ENCODE measurements at places on chromosomes 3 and 15.

DNA sequence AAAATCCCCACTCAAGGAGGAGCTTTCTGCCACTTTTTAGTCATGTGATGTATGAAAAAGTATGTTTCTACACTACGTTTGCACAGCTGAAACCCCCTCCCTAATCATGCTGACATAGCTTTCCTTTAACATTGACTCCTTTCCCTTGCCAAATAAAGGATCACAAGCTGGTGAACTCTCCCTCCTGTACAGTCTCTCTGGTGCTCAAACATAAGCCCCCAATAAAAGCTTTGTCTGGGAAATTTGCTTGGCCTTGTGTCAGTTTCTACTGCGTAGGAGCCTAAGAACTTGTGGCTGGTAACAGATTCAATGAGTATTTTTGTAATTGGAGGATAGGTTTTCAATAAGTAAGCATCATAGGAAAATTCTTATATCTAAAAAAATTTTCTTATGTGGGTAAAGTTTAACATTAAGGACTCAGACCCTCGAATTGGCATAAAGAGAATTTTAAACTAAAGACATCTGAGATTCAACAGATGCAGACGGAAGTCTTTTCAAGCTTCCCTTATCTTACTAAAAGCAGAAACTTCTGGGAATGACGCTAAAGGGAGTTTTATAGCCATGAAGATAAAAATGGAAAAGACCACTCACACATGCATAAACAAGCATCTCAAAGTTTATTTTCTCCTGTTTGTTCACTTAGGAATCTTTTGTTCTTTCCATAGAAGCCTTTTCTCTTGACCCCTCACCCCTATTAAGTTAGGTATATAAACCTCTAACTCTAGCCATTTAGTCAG, 44.1 kb upstream of the P2RY1 start:
- DNase-seq, result no peak

DNA sequence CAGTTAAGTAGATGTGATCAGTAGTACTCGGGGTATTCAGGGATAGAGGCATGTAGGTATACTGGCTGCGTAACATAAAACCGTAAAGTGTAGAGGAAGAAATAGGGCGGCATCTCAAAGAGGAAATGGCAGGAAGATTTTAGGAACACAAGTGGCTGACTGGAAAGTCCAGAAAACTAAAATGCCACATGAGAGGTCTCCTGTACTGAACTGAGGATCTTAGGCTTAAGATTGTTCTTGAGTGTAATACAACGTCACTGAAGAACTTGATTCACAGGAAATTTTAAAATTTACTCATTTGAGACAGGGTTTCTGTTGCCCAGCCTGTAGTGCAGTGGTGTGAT, 2.3 kb upstream of the LMLN start:
- no peak for DNase-seq

GRCh38 chr3:150723946-150724345, 20.2 kb upstream of the ERICH6 start:
- DNase-seq, result no peak

DNA sequence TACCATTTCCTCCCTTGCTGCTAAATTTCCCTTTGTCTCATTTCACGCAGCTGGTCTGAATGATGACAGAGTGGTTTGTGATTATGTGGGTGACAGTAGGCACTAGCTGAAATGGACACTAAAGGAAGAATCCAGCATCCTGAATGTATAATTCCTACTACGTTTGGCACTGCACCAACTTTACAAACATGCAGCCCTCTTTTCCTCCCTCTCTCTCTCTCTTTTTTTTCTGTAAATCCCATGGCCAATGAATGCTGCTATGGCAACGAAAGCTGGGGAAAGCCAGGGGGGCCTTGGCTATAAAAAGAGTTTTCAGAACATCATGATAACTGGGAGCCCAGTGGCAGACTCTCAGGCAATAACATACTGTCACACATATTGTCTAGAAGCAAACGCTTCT, 367.2 kb upstream of the AGTR1 start:
- no peak for DNase-seq

DNA sequence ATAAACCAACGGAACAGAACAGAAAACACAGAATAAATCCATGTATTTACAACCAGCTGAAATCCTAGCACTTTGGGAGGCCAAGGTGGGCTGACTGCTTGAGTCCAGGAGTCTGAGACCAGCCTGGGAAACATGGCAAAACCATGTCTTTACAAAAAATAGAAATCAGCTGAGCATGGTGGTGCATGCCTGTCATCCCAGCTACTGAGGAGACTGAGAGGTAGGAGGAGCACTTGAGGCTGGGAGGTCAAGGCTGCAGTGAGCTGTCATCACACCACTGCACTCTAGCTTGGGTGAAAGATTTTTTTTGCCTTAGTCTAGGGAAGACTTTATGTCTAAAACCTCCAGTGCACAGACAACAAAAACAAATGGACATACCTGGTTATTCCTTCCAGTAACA, 120.7 kb downstream of the STT3B start:
- no peak for DNase-seq

- no peak for DNase-seq
Observed at GRCh38 chr3:55531321-55531720, 44.2 kb upstream of the WNT5A start.

DNA sequence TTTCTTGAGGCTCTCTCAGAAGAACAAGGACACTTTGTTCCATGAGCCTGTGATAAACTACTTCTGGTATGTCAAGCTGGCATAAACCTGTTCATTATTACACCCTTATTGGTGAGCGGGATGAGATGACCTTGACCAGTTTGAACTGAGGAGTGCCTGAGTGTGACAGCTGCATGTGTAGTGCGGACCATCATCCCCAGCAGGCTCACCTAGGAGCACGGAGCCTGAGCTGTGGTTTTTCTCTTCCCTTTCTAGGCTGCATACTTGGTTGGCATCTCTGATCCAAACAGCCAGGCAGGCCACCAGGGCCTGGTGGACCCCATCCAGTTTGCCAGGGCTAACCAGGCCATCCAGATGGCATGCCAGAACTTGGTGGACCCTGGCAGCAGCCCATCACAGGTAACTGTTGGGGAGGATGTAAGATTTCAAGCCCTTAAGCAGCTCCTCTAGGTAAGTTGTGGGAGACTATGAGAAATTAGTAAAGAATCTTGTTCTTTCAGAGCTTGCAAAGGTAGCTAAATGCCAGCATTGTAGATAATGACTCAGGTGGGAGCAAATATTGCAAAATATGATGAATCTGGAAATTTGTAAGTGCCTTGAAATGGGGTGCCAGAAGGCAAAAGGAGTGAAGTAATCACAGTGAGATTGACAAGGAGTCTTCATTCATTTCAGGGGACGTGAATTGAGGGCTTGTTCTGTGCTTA, 288.9 kb upstream of the TPM1 start:
- no peak for DNase-seq

DNA sequence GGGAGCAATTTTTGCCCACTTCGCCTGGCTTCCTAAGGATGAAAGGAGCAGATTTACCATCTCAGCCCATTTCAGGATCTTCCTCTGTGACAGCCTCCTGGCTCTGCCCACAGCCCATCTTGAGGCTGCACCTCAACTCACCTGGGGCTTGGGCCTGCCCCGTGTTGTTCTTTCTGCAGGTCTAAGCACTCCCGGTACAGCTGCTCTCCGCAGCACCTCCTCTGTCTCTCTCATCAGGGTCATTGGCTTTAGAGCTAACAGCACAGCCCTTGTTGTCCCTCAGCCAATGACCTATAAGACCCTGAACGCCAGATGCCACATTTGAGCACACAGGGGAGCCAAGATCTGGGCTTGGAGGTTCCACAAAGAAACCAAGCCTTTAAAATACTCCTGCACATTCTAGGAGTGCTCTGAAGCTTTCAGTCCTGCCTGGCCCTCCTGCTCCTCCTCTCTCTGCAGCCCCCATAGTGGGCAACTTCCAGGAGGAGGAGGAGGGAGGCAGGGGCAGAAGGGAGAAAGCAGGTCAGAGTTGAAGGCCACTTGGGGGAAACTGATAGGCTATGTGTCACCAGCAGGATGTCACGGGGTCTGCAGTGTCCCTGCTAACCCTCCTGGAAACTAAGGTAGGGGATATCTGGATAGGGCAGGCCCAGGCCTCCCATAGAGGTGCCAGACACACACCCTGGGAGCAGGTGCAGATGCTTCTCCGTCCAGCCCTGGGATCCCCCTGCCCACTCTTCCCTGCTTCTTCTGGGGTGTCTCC, 115.6 kb downstream of the ETFA start:
- no peak for DNase-seq

DNA sequence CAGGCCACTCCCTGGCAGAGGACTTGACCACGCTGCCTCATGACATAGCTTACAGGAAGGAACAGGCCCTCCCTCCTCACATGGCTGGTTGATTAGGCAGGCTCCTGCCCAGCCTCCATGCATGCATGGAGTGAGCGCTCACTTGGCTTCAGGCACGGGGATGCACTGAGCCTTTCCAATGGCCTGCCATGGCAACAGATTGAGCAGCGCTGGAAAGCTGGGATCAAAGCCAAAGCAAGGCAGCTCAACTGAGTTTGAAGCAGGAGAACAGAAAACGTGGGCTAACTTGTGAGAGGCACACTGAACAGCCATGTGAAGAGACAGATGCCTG, 5.9 kb upstream of the GRAMD2A start:
- DNase-seq, result peak; percentile 94

- no peak for DNase-seq
Observed at GRCh38 chr3:66015841-66016240, 22.9 kb downstream of the MAGI1 start.

DNA sequence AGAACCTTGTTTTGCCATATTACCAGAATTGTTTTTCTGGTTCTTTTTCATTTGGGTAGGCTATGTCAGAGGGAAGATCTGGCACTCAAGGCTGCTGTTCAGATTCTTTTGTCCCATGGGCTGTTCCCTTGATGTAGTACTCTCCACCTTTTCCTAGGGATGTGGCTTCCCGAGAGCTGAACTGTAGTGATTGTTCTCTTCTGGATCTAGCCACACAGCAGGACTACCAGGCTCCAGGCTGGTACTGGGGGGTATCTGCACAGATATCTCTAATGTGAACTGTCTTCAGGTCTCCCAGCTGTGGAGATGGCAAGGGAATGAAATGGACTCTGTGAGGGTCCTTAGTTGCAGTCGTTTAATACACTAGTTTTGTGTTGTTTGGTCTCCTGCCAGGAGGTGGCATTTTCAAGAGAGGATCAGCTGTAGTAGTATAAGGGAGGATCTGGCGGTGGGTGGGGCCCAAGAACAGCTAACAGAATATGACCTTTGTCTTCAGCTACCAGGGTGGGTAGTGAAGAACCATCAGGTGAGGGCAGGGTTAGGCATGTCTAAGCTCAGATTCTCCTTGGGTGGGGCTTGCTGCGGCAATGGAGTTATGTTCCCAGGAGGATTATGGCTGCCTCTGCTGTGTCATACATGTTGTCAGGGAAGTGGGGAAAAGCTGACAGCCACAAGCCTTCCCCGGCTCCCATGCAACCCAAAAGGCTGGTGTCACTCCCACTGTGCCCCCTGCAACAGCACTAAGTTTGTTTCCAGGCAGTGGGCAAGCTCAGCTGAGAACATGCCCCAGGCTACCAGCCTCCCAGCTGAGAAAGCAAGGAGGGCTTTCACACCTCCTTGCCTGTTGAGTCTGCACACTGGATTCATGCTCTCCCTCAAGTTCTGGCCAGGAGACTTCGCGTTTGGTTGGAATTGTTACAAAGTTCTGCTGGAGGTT, 252.5 kb downstream of the ISL2 start:
- no peak for DNase-seq

DNA sequence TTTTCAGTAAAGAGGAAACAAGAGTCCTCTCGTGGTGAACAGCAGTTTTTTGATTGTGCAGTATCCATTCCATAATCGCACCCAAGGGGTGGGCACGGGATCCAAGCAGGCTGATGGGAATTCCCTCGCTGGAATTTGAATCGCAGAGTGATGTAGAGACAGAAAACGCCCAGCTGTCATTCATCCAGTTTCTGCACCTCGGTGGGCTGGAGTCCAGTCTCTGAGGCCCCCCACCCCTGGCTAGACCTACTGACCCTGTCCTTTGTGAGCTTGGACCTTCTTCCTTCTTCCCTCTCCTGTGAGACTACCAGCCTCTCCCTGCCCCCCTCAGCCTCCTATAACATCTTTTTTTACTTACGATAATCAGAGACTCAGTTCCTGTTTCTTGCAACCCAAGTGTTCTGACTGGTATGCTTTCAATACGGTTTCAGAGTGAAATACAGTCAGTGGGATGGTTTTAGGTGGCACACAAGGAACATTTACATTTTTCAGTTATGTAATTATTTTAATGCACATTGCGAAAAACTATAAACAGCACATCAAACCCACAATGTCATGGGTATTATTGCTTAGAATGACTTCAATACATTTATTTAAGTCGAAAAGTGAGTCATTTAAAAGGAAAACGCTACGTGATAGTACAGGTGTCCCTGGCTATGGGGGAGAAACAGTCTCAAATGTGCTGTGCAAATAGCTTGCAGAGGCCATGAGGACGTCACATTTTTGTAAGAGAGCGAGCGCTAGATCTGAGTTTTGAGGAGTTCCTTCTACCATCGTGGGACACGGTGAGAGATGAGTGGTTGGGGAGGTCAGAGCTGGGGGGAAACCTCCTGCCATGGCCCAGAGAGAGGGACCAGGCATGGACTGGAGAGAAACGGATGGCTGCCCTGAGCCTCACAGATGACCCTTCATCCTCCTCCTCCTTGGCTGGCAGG, 37.5 kb upstream of the CHST2 start:
- DNase-seq, result no peak

- peak; percentile 96 for DNase-seq
Observed at GRCh38 chr3:184565421-184566211, 4.0 kb downstream of the EPHB3 start.

GRCh38 chr3:141286856-141287255, 55.2 kb downstream of the PXYLP1 start:
- no peak for DNase-seq

DNA sequence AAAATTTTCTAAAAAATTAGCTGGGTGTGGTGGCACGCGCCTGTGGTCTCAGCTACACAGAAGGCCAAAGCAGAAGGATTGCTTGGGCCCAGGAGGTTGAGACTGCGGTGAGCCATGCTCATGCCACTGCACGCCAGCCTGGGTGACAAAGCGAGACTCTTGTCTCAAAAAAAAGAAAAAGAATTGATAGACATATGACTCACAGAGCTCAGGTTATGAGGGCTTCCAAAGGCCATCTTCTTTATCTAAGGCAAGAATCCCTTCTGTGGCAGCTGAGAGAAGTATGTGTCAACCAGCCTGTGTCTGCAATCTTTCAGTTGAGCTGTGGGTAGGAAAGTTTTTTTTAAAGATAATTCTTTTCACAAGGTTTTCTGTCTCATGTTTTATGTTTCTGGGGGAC, 53.9 kb downstream of the MRPS25 start:
- no peak for DNase-seq

- DNase-seq, result no peak
Observed at GRCh38 chr3:53158765-53159155, 2.2 kb upstream of the PRKCD start.

DNA sequence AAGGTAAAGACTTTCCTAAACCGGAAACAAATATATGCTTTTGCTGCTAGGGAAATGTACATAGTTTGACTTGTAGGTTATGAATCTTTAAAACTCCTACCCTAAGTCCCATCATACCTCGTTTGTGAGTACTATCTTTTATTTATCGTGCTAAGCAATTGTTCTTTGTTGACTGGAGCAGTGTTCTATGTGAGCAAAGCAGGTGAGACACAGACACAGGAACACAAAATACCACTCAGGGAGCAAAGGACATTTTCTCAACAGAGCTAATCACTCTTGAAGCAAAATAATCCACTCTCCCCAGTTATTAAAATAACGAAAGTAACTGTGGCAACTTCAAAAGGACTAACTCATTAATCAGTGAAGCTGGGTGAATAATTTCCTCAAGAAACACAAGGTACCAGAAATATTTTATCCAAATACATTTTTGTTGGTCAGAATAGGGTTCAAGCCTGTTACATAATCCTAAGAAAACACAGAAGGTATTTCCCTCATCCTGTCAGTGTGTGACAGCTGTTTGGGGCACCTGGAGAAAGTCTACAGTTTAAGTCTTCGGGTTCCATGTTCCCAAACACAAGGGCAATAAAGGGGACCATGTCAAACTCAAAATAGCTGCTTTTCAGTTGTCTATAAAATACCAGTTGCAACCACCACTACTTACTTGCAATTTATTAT, 407.7 kb downstream of the FOXP1 start:
- no peak for DNase-seq
